ENCODE measurements at places on chromosomes 2 and 18. TPM values are rescaled to one million over a fixed set of nuclear protein-coding genes. Genes with fewer than 3 reads are reported as not detected.

DNA sequence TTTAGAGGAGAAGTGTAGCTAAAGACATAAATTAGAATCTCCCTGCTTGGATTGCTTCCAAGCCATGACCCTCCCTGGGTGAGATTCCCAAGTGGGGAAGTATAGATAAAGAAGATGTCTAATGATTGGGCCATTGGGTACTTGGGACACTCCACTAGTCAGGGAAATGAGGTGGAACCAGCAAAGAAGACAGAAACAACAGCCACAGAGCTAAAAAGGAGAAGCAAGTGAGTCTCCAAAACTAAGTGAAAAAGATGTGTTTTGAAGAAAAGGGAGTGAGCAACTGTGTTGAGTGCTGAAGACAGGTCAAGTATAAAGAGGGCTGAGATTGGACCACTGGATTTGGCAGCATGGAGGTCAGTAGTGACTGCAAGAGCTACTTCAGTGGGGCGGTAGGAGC, 276.7 kb upstream of the STON1 start:
- no peak for DNase-seq

DNA sequence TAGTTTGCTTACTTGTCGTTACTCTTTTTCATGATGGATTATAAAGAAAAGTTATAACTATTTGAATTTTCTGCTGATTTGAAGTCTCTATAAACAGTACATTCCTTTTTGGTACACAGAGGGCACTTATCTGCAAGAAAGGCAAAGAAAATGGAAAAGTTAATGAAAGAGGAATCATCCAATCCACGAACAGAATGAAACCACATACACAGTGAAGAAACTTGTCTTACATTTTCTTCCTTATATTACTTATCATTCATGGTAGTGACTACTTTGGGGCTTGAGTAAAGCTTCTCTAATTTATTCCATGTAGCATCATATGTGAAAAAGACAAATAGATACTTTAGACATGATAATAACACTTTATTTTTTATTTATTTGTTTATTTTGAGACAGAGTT, 14.8 kb upstream of the ACTR3 start:
- DNase-seq = no peak

DNA sequence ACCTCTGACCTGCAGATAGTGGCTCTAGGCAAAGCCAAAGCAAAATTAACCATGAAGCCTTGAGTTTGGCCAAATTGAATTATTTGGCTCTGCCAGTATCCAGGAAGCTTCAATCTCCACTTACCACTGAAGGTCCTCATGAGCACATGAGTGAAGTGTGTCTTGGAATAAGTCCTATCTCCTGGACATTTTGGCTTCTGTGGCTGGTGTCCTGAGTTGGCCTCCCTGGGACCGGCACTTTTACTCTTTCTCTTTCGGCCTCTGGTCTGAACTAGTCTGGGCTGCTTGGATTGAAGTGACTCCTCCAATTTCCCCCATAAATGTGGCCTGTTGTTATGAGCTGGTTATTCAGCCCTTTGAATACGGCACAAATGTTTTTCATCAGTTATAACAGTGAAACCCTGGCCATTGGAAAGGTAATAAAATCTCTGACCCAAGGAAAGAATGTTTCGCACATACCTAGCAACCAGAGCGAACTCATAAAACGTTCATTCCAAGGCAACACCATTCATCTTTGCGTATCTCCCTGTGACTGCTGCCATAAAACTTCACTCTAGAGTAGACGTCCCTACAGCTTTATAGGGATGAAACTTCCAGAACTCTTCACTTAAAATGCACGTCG, 216.4 kb downstream of the LPIN1 start:
- no peak for DNase-seq

PSMD14 gene
- total RNA-seq = 46.0 TPM

ZSWIM2 gene
- not detected for total RNA-seq

C2orf66 gene
- not detected for total RNA-seq

IL1RN gene
- 0.59 TPM for total RNA-seq

AGPS gene
- 27.5 TPM for total RNA-seq
